Left kidney (tissue), 8 donors: ENCODE measurements at places on chromosomes 1 and 21.

DNA sequence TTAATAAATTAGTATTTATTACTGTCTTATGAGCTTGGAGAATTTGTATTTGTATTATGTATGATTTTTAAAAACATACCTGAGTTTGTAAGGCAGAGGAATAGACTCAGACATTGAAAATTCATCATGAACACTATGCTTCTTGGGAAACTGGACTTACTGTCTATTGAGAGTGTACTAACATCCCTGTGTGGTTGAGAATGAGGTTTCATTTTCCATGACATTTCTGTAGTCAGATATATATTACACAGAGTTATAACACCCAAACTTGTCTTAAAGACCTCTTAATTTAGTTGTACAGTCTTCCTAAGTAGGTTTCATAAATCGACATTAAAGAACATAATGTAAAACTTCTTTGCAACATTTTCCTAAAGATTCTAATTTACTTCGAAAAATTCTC is 30.0 kb downstream of the PPP2R5A start:
- DNase-seq, result no peak

- DNase-seq, result no peak
These were observed 20.8 kb downstream of the CR1 start for GRCh38 chr1:207516729-207517128.

DNA sequence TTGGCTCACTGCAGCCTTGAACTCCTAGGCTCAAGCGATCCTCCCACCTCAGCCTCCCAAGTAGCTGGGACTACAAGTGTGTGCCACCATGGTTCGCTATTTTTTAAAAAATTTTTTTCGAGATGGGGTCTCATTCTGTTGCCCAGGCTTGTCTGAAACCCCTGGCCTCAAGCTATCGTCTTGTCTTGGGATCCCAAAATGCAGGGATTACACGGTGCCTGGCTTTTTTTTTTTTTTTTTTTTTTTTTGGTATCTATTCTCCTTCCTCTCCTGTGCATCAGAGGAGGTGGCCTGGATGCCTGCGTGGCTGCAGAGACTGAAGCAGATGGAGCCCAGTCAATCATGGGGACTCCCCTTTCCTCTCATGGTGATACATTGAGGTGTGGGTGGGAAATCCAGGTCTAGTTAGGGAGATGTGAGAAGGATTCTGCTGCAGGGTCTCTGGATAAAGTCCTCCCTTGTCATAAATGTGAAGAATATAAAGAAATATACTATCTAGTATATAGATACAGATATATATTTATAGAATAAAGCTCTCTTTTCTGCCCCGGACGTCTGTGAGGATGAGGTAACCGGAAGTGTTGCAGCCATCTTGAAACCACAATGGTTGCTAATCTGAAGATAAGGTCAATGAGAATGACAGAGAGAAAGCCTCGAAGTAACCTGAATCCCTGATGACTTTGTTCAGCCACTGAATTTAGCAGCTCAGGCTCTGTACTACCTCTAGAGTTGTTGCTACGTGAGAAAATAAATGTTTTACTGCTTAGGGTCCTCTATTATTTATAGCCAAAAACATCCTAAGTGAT is 19.5 kb upstream of the RGSL1 start:
- DNase-seq, result no peak

GRCh38 chr1:88398338-88398737 is 285.7 kb upstream of the PKN2 start:
- DNase-seq, result no peak
